SJSA1 (cell line): ENCODE measurements at places on chromosomes 4 and X.

- DNase-seq = no peak
Observed at GRCh38 chr4:11505221-11505971, 76.7 kb upstream of the HS3ST1 start.

DNA sequence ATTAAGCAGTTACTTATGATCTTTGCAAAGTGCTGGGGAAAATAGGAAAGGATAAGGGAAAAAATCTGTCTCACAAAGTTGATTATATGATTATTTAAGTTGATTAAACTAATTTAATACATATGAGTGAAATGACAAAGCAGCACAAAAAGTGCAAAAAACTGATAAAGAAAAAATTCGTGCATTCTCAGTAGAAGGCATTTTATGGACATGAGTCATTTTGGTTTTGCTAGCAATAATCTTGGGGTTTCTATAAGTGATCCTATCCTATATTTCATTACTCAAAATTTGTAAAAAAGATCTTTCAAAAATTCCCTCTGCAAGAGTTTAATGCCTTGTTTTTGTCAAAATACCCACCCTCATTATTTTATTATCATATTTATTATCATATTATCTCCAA is 224.2 kb upstream of the ANXA10 start:
- no peak for DNase-seq

- DNase-seq = no peak
Observed at GRCh38 chrX:139008185-139008584, 296.7 kb upstream of the FGF13 start.

GRCh38 chrX:23765449-23765848 is 17.5 kb upstream of the SAT1 start:
- DNase-seq = no peak

GRCh38 chrX:102654696-102655095 is 3.4 kb downstream of the GPRASP1 start:
- DNase-seq = no peak

DNA sequence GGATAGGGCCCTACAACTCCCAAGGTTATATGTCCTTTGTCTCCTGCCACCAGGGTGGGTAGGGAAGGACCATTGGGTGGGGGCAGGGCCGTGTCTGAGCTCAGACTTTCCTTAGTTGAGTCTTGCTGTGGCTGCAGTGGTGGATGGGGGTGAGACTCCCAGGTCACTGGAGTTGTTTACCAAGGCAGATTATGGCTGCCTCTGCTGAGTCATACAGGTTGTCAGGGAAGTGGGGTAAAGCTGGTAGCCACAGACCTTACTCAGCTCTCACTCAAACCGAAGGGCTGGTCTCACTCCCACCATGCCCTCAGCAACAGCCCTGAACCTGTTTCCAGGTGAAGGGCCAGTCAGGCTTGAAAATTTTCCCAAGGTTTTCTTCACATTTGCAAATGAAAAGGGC is 58.8 kb upstream of the FAAH2 start:
- DNase-seq = no peak

DNA sequence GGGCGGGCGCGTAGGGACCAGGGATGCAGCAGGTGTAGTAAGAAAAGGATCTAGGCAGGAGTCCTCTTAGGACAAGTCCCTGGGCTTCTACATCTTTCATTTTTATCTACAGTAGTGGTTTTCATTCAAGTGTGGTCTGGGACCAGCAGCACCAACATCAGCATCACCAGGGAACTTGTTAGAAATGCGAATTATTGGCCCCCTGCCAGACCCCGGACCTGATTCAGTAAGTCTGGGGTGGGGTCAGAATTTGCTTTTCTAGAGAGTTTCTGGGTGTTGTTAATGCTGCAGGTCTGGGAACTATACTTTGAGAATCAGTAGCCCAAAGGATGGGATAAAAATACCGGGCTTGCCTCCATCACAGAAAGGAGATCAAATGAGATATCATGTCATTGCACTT is 1.3 kb upstream of the PCYT1B start:
- DNase-seq = no peak

- DNase-seq = no peak
Observed at GRCh38 chr4:167642250-167642649, 408.0 kb upstream of the SPOCK3 start.

- no peak for DNase-seq
Observed at GRCh38 chr4:168787801-168788595, 222.1 kb downstream of the CBR4 start.

DNA sequence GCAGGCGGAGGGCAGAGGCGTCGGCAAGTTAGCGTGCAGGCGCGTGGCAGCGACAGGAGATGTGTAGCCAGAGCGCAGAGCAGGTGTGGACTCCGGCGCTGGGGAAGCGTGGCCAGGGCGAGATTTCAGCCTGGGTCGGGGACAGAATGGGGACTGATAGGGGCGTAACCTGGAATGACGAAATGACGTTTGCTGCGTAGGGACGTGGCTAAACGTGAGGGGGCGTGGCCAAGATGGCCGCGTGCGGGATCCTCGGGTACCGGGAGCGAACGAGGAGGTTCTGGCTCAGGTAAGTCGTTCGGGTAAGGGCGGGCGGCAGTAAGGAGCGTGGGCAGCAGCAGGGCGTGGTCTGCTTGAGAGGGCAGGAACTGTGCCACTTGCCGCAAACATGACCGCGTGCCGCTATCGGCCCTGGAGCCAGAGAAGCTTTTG is 10.9 kb upstream of the CLTRN start:
- DNase-seq = peak; percentile 66

- DNase-seq = no peak
Observed at GRCh38 chr4:129371926-129372325, 276.0 kb downstream of the C4orf33 start.

DNA sequence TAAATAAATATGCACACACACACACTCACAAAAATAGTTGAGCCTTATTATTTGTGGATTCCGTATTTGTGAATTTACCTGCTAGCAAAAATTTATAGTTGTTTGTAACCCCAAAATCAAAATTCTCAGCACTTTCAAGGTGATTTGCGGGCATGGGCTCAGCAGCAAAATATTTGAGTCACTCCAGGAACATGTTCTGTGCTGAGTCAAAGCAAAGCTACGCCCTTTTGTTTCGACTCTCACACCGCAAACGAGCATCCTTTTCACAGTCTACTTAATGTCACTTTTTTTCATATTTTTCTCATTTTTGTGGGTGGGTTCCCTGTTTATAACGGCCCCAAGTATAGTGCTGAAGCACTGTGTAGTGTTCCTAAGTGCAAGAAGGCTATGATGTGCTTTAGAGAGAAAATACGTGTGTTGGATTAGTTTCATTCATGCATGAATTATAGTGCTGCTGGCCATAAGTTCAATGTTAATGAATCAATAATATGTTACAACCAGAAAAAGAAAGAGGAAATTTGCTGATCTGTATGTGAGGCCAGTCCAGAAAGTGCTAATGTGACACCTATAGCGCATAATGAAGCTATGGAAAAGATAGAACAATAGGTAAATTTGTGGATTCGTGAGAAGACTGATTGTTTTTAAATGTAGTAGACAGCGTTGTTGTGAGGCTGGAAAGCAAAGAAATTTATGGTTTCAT is 723.2 kb upstream of the AGA start:
- no peak for DNase-seq

DNA sequence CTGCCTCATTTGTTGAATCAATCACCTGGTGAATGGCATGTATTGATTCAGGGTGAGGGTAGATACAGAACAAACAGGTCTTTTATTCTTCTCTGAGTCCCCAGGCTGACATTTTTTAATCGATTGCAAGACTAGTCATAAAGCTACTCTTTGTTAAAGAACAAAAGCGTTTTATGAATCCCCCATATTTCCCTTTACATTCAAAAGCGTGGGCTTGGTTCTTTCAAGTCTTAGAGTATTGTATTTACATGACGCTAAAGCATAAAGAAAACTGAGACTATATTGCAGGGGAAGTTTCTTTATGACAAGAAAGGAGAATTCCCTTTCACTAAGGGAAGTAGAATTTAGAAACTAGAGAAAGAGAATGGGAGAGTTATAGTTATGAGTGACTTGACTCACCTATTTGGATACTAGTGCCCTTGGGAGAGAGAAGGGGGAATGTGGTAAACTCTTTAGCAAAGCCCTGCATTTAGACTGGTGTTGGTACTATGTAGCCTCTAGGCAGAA is 69.3 kb upstream of the PDE5A start:
- DNase-seq = no peak

DNA sequence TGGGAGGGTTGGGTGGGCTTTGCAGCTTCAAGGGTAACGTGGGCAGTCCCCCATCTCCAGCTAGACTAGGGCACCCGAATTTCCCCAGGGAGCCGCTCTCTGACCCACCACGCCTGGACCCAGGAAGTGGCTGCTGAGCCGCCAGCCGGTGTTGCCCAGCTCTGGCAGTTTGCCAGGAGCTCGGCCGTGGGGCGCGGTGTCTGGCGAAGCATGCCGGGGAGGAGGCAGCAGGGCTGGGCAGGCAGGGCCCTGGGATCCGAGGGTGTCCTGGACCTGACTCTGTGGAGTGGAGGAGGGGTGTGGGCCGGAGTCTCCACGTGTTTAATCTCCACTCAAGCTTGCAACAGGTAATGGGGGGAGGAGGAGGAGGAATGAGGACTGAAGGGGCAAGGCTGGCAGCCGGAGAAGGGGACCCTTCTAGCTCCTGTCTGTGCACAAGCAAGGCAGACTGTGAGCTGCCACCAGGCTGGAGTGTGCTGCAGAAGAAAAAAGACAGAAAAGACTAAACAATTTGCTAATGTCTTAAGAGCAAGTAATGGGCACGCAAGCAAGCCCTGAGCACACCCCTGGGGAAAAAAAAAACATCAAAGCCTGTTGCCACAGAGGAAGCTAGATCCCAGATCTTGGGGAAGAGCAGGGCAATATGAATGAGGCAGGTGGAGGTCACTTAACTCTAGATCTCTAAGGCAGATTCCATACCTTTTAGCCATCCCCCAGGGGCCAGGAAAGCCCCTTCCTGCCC is 2.4 kb downstream of the LONRF3 start:
- peak; percentile 3 for DNase-seq

- DNase-seq = no peak
Observed at GRCh38 chr4:105989485-105990242, 94.4 kb downstream of the NPNT start.

GRCh38 chr4:141636771-141637460 is 533 bp downstream of the IL15 start:
- DNase-seq = peak; percentile 58

DNA sequence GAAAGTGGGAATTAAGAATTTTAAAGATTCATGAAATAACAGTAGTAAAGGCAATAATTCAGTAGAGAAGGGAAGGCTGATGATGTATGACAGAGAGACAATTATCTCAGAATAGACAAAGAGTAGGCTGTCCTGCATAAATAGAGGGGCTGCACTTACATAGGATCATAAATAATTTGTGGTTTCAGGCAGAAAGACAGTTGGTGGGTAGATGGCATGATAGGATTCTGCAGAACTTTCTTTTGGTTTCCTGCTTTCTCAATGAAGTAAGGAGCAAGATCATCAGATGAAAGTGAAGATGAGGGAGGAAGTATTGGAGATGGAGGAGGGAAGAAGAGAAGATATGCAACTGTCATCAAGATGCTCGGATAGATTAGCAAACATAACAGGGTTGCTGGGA is 604.9 kb upstream of the ZFP42 start:
- no peak for DNase-seq

- no peak for DNase-seq
Observed at GRCh38 chr4:31968842-31969241, 1248.7 kb downstream of the PCDH7 start.

DNA sequence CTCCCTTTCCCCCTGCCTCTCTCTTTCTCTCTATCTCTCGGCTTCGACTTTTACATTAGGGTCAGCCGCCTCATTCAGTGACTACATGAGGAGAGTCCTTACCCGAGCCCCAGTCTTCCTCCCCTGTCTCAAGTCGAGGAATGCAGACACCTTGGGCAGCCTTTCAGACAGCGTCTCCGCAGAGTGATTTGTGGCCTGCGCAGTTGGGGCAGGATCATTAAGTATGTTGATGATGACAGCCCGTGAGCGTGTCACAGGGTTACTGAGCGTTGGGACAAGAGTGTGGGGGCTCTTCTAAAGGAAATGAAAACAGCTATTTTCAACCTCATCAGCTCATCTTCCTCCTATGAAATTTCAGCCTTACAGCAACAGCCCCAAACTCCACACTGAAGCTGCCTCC is 312.1 kb upstream of the GATB start:
- DNase-seq = no peak

- no peak for DNase-seq
Observed at GRCh38 chrX:56278692-56279091, 46.5 kb downstream of the KLF8 start.

GRCh38 chr4:106032851-106033286 is 137.6 kb downstream of the NPNT start:
- no peak for DNase-seq

- DNase-seq = peak; percentile 65
Observed at GRCh38 chr4:74133786-74134499, 24.0 kb upstream of the MTHFD2L start.

DNA sequence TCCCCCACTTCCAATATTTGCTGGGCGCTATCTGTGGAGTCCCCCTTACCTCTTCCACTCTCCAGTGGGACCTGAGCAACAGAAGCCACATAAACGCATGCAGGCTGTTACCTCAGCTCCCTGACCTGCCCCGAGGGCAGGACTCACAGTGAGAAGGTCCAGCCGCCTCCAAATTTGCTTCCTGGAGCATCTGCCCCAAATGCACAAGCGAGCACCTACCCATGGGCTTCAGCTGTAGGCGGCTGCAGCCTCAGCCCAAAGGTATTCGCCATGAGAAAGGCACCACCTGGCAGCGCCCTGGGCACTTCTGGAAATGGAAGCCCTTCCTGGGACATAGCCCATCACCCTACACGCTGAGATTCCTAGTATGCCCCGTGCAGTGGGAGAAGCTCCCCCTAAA is 23.4 kb downstream of the SPACA5 start:
- DNase-seq = no peak

- DNase-seq = no peak
Observed at GRCh38 chrX:117743469-117744251, 372.9 kb downstream of the KLHL13 start.

DNA sequence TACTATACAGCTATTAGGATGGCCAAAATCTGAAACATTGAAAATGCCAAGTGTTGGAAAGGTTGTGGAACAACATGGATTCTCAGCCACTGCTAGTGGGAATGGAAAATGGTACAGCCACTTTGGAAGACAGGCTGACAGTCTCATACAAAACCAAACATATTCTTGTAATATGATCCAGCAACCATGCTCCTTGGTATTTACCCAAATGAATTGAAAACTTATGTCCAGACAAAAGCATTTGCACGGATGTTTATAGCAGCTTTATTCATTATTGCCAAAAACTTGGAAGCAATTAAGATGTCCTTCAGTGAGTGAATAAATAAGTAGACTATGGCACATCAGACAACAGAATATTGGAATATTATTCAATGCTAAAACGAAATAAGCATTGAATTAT is 105.8 kb upstream of the DCLK2 start:
- no peak for DNase-seq

GRCh38 chr4:124555959-124556358 is 156.6 kb downstream of the ANKRD50 start:
- DNase-seq = no peak

DNA sequence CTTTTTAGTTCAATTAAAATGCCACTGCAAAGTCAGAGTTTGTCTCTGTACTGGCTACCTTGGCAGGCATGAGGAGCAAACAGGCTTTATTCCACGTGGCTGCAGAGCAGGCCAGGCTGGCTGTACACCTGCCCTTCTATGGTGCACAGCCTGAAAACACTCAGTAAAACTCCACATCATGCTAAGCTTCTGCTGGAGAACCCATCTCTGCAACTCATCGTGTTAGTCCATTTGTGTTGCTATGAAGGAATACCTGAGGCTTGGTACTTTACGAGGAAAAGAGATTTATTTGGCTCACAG is 214.4 kb downstream of the SCFD2 start:
- DNase-seq = no peak

- no peak for DNase-seq
Observed at GRCh38 chrX:39883666-39884065, 214.1 kb downstream of the BCOR start.
